ENCODE measurements at places on chromosomes 4 and X.

- DNase-seq = peak; percentile 27
Measured at GRCh38 chr4:109658871-109659410, 44.3 kb downstream of the CASP6 start.

GRCh38 chrX:17192106-17192505, 182.9 kb upstream of the NHS start:
- DNase-seq = no peak

DNA sequence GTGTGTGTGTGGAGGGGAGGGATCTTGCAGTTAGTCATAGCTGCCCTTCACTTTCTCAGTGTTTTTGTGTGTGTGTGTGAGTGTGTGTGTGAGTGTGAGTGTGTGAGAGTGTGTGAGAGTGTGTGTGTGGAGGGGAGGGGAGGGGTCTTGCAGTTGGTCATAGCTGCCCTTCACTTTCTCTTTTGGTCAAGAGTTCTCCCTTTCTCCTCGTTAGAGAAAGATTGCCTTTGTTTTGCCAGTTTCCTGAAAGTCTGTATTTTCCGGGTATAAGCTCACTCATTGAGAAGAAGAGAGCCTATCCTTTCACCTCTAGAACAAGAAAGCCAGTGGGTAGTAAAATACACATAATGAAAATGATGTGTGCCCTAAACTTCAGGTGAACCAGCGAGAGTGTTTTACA, 75.2 kb upstream of the ENPP6 start:
- DNase-seq = no peak

GRCh38 chrX:96752781-96753180, 68.1 kb downstream of the DIAPH2 start:
- DNase-seq = no peak

GRCh38 chrX:121579016-121579760, 531.8 kb downstream of the GLUD2 start:
- DNase-seq = peak; percentile 14

GRCh38 chrX:6909396-6909795, 238.1 kb upstream of the STS start:
- no peak for DNase-seq

DNA sequence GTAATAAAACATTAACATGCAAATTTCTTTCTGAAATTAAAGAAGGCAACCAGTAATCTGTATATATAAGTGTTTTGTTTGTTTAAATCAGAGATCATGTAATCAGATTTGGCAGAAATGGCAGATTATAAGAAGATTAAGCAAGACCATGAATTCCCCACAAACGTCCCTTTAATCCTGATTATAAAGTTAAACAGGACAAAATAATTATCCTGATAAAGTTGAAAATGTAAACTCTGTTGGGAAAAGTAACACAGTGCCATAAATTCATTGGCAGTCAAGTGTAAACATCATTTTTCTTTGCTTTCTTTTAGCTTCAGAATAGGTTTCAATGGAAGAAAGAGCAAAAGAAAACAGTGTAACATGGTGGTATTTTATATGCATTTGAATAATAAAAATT, 256.3 kb downstream of the KCNIP4 start:
- DNase-seq = no peak

DNA sequence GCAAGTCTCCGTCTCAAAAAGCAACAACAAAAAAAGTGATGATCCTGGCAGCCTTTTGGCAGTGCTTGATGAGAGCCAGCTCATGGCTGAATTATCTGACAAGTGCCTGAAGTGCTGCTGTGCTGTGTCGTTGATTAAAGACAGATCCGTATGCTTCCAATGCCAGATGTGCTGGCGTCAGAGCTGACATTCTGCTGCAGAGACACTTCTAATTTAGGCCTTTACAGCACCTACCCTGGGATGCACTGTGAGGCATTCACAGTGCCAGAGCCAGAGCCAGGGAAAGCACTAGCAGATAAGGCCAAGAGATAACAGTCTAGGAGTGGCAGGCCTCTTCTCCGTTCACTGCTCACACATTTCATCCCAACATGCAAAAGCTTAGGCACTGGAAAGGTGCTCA, 995.5 kb downstream of the RAB28 start:
- no peak for DNase-seq

DNA sequence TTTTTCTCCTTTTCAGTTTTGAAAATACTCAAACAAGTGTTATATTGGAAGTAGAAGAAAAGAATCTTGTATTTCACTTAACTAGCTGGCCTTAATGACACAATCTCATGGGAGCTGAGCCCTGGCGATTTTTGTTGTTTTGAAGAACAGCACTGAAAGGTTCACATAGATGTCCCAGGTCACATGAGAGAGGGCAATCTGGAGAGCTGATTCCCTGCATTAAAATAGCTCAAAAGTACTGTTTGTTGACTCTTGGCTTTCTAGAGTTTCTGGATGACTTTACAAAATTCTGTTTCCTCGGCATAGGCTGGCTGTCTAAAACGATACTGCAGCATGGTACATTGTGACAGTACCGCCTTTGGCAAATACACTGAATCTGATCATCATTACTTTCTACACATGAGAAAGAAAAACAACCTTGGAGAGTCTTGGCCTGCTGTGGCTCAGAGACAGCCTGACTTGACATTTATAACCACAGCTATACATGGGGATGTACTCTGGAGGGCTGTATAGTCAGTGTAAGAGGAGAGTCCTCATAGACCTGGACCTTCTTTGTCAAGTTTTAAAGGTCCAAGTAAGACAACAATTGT, 119.8 kb upstream of the PDLIM3 start:
- no peak for DNase-seq

DNA sequence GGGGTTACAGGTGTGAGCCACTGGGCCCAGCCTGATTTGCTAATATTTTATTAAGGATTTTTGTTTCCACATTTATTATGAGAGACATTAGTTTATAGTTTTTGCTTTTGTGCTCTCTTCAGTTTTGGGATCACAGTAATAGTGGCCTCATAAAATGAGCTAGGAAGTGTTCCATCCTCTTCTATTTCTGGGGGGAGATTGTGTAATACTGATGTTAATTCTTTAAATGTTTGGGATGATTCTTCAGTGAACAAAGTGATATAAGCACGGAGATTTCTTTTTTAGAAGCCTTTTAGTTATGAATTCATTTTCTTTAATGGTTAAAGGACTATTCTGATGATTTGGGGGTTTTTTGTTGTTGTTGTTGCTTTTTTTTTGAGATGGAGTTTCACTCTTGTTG, 41.3 kb downstream of the RBMX start:
- no peak for DNase-seq

GRCh38 chr4:38582889-38583470, 81.0 kb upstream of the KLF3 start:
- no peak for DNase-seq

- DNase-seq = peak; percentile 88
Measured at GRCh38 chr4:122583906-122584305, 37.0 kb downstream of the IL21 start.

DNA sequence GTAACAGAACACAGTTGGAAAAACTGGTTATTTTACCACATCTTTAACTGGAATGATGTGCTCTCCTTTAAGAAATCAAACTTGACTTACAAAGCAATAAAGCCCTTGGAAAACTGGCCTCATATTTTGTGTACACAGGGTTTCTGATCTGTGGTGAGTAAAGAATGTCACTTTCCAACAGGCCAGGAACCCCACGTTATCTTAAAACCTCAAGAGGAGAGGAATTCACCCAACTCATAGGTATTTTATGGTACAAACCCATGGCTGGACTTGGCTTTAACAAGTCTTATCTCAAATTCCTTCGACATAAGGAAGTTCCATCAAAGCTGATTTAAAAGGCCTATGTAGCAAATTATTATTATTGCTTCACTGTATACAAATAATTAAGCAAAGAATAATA, 1735.1 kb downstream of the PCDH7 start:
- DNase-seq = peak; percentile 87

- no peak for DNase-seq
Measured at GRCh38 chrX:109036624-109037023, 300.3 kb upstream of the IRS4 start.

DNA sequence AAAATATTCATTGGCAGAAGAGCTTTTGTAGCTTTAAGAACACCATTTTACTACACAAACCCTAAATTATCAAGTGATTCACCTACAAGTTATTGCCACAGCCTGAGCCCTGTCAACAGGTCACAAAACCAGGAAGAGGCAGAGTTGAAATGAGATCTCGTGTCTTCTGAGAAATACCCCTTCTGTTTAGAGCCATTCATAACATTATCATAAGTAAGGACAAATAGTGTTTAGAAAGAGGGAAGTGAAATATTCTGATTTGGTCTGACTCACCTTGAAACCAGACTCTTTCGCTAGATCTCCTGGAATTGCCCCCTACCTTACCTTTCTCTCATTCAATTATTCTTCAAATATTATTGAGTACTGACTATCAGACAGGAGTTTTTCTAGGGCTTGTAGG, 5.9 kb downstream of the ETDB start:
- DNase-seq = no peak

DNA sequence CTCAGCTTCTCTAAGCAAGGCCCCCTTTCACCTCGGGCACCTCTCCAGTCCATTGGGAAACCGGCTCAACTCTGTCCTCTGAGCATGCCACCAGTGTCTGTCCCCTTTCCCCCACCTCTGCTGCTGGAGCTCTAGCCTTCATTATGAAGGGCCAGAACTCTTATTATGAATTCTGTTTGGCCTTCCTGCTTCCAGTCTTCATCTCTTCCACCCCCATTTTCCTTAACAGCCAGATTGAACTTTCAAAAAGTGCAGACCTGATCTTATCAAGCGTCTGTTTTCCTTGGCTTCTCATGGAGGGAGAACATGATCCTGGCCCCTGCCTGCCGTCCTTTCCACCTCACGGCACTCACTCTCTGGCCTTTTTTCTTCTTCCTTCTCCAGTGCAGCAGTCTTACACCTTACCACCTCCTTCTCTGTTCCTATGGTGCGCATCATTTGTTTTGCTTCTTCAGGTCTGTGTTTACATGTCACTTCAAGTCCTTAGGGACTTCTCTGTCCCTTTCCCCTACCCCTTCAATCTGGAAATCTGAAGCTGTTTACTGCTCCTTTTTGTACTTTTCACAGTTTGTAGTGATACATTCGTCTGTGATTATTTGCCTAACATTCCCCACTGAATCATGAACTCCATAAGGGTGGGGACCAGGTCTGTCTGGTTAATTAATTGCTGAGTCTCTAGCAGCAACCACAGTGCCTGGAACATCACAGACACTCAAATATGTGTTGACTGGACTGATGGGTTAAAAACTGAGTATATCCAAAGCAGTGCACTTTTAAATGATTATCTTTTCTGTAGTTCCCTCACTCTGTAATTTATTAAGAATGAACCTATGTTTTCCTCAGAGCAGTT, 55.8 kb downstream of the FNIP2 start:
- peak; percentile 48 for DNase-seq

DNA sequence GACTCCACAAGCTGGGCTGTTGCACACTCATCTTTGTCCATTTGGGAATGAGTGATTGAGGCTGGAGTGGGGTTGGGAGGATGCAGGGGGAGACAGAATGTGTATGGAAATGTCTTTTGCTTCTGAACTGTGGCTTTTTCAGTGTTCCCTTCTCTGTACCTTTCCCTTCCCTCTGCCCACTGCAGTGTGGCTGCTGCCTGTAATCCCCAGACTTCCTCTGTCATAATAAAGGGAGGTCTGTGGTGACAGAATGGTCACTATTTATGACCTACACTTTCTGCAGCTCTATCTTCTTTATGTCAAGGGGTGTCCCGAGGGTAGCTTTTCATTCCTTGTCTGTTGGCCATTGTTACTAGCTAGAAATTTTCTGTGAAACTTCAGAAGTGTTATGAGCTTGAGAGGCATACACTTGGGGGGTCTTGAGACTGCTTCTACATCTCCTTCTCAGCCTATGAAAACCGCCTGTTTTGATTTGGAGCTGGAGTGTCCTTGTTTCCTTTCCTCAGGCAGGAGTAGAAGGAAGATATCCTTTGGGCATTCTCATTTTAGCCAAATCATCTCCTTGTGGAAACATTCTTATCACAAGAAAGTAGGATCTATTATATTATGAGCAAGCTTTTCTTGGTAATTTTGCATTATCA, 63.0 kb downstream of the ANK2 start:
- no peak for DNase-seq

DNA sequence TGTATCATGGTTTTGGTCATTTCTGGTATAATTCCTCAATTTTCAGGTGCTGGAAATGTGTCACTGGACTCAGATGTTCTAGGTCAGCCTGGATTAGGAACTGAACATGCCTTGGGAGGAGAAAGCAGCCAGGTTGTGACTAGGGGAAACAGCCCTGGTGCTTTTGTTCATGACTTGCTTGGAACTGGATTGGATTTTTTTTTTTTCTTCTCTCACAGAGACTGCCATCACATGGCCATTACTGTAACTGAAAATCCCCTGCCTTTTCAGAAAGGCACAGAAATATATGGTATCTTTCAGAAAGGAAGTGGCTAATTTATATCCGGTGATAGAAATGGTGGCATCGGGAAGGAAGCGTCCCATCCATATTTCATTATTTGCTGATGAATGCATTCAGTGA, 34.6 kb downstream of the SEPTIN11 start:
- DNase-seq = peak; percentile 45

DNA sequence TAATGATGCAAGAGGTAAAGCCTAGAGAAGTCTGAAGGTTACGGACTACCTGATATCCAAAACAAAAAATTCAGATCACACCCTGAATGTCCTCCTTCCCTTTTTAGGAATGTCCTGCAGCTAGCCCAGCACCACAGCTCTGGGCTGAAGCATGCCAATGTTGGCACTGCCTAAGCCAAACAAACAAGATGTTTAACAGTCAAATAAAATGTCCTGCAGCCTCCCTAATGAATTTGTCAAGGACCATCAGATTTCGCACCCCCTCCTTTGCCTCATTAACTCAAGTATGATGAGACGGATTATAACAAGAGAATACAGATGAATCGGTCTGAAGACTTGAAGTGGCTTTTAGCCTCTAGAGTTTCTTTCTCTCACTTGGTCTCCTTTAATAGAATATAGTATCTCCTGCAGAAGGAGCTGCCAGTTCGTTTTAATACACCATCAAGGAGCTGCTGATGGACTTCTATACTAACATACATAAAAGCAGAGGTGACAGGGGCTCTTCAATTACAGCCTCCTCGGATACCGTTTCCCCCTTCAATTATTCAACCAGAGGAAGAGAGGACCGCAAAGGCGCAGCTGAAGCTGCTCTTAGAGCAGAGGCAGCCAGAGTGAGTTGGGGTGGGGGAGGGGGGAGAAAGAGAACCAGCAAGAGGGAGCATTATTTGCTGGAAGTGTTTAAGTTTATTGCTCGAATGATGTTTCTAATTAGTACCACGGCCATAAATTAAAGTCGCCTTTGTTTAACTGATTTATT, 3.0 kb upstream of the MAB21L2 start:
- DNase-seq = peak; percentile 86

- DNase-seq = no peak
Measured at GRCh38 chr4:52950226-52950625, 88.1 kb downstream of the RASL11B start.

- no peak for DNase-seq
Measured at GRCh38 chr4:165058666-165059065, 5.0 kb downstream of the TRIM75 start.

GRCh38 chr4:84319124-84319523, 180.0 kb downstream of the NKX6-1 start:
- peak; percentile 16 for DNase-seq

Measured in amniotic epithelial cell (primary cell).